HFF-Myc (cell line): ENCODE measurements at places on chromosomes 16 and 17.

- DNase-seq: no peak
Observed at GRCh38 chr16:9072806-9073341, 18.6 kb upstream of the HAPSTR1 start.

- no peak for DNase-seq
Observed at GRCh38 chr17:67181825-67182224, 63.2 kb downstream of the HELZ start.

- peak; percentile 17 for DNase-seq
Observed at GRCh38 chr17:3012926-3013581, 50.4 kb downstream of the OR1D5 start.

DNA sequence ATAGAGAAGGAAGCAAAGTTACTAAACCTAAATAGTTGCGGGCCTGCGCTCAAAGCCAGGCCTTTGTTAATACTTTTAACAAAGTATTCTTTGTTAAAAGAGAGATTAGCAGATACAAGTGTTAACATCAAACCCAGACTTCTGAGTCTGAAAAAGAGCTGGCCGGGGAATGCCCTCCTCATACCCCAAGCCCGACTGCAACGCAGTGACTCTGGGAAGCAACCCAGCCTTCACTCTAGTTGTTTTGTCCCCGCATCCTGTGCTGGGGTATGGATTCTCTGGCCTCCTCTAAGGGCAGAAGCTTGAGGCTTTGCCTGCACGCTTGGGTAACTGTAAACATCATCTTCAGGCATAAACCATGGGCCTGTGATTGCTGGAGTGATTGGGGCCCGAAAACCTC is 48.3 kb downstream of the ADCY7 start:
- DNase-seq: no peak

DNA sequence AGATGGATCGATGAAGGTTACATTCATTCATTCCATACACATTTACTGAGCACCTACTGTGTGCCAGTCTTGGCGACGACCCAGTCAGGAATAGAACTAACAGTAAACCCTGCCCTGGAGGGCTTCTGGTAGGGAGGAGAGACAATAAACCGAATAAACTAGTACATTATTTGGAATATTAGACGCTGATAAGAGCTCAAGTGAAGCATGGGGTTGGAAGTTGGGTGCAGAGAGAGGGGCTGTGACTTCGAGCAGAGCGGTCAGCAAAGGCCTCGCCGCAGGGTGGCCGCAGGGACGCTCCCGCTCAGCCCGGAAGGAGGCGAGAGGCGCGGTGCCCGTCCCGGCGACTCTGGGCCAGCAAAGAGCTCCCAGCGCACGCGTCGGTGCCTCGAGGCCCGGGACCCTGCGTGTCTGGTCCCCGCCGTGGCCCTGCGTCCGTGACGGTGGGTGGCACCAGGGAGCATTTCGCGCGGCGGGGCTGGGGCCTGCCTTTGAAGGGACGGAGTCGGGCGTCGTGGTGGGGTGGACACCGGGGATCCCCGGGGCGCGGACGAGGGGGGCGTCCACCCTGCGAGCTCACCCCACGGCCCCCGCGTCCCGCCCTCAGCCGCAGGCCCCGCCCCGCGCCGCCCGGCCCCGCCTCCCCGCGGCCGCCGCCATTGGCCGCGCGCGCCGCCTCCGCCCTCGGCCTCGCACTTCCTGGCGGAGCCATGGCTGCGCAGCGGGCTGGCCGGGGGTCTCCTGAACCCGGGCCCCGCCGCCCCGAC is at the start of gene KLHL36:
Gene KLHL36 (plus strand): TSS at position 684 of the 767 bp plus-strand sequence. CDS start 2,357 bp downstream, outside the sequence.
- DNase-seq: no peak

- DNase-seq: no peak
Observed at GRCh38 chr16:24288516-24288915, 32.4 kb downstream of the CACNG3 start.

- DNase-seq: no peak
Observed at GRCh38 chr16:66270333-66270927, 96.1 kb upstream of the CDH5 start.

- DNase-seq: no peak
Observed at GRCh38 chr17:44988044-44988942, 20.2 kb upstream of the C1QL1 start.

DNA sequence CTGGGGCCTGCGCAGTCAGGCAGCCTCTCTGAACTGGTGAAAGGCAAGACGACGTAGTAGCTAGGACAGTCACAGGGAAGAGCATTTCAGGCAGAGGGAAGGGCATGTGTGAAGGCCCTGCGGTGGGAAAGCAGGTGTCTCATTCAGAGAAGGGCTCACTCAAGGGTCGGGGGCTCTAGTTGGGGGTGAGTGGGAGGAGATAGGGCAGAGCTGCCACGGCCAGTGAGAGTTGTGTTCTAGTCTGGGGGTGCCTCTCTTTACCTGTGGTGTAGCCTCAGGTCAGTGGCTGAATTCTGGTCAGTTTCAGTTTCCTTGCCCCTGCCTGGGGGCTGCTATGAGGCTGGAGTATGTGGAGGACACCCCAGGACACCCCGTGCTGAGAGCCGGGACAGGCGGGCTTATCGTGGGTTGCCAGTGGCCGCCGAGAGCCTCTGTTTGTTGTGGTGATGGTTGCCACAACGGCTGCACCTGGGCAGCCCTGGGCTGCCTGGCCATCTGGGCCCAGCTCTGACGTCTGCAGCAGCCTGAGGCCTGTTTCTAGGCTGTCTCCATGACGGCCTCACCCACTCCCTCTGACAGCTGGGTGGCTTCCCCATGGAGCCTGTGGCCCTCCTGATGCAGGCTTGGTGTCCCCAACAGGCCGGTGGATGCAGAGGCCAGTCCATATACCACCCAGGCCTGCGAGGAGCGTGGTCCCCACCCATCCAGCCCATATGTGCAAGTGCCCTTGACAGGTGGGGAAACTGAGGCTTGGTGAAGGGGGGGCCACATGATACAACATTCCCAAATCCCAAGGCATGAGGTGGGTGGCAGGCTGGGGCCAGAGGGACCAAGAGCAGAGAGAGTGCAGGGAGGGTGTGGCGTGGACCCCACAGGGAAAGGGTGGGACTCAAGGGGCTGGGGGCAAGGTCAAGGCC is 10.8 kb downstream of the MAP2K3 start:
- no peak for DNase-seq

GRCh38 chr17:49910094-49910857 is 58.7 kb upstream of the DLX4 start:
- no peak for DNase-seq

DNA sequence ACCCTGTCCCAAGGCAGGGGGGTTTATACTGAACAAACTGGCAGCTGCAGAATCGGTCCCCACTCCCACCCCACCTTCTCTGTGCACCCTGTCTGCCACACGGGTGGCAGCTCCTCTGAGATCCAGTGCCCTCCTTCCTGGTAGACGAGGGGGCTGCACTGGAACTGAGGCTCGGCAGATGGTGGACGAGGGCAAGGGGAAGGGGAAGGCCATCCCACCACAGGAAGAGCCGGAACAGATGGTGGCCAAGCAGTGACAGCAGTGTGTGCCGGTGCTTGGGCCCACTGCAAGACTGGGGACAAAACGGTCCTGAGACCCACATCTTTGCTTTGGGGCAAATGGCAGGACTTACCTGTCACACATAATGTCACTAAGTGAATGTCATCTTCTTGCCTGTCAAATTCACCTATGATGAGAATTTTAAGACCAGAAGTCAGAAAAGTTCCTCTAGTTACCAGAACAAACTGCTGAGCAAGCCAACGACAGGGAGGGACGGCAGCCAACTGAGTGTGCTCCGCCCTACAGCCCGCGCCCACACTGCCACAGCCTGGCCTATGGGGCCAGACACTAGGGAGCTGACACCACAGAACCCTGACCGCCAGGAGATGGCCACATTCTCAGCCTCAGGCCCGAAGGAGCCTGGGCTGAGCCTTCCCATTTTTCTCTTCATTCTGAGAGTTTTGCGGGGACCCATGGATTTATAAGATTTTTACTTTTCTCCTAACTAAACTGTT is 14.4 kb downstream of the NTAN1 start:
- no peak for DNase-seq

DNA sequence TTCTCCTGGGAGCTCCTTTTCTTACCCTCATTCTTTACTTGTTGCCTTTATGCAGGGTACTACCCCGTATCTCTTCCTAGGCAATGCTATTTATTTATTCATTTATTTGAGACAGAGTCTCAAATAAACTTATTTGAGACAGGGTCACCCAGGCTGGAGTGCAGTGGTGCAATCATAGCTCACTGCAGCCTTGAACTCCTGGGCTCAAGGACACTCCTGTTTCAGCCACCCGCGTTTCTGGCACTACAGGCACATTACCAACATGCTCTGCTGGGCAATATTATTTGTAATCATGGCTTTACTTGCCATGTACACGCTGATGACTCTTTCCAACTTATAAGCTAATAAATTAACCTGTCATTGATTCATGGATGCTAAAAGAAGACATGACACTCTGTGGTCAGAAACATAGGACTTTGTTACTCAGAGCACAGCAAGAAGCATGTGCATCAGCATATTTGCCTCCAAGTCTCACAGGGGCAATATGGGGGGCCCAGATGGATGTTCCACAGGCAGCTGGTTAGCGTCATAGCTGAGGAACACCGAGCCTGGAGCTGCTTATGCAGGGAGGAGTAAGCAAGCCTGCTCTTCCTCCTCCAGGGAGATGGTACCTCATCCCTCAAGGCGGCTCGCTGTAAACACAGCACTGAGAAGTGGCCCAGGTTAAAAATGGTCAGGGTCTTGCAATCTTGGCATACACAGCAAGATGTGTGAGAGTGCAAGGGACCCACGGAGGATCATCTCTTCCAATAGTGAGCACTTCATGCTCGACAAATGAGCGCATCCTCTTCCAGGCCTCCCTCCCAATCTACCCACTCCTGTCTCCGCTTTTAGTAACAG is 4.2 kb upstream of the LRRC75A start:
- DNase-seq: no peak

- no peak for DNase-seq
Observed at GRCh38 chr16:1461146-1461545, 13.7 kb downstream of the CLCN7 start.

- no peak for DNase-seq
Observed at GRCh38 chr17:265718-266117, 84.3 kb upstream of the DOC2B start.

GRCh38 chr17:10447026-10447931 is 22.1 kb downstream of the MYH4 start:
- DNase-seq: no peak

DNA sequence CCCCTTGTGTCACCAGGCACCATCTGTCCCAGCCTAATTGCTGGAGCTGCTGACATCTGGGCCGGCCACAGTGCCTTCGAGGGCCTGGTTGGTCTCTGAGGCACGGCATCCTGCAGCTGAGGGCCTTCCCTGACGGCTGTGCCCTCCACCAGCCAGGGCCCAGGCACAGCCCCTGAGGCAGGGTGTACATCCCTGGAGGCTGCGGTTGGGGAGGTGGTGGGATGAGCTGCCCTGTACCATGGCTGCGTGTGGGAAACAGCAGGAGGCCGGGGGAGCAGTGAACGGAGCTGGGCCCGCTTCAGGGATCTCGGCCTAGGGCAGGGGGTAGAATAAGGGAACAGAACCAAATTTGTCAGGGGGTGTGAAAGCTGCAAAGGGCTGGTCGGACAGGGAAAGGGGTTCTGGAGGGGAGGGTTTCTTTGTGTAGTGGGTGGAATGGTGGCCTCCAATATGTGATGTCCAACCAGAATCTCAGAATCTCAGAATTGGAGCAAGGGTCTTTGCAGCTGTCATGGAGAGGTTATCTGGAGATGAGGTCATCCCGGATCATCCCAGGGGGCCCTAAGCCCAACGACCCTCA is 10.0 kb upstream of the SLC38A10 start:
- no peak for DNase-seq

- DNase-seq: no peak
Observed at GRCh38 chr17:43442711-43443110, 41.1 kb upstream of the DHX8 start.

- no peak for DNase-seq
Observed at GRCh38 chr16:56600398-56600999, 7.9 kb upstream of the MT2A start.

DNA sequence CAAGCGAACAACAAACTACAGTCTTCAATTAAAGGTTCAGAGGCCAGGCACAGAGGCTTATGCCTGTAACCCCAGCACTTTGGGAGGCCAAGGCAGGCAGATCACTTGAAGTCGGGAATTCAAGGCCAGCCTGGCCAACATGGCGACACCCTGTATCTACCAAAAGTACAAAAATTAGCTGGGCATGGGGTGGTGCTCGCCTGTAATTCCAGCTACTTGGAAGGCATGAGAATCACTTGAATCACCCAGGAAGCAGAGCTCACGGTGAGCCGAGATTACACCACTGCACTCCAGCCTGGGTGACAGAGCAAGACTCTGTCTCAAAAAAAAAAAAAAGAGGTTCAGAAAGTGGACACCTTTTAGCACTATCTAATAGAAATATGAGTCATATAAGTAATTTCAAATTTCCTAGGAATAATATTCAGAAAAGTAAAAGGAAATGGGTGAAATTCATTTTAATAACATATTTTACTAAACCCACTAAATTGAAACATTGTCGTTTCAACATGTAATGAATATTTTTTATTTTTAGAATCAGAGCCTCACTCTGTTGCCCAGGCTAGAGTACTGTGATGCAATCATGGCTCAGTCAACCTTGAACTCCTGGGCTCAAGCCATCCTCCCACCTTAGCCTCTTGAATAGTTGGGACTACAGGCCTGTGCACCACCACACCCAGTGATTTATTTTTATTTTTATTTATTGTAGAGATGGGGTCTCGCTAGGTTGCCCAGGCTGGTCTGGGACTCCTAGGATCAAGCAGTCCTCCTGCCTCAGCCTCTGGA is 15.2 kb upstream of the MARCHF10 start:
- DNase-seq: no peak

- no peak for DNase-seq
Observed at GRCh38 chr17:4947010-4947410, 1.3 kb downstream of the PFN1 start.

DNA sequence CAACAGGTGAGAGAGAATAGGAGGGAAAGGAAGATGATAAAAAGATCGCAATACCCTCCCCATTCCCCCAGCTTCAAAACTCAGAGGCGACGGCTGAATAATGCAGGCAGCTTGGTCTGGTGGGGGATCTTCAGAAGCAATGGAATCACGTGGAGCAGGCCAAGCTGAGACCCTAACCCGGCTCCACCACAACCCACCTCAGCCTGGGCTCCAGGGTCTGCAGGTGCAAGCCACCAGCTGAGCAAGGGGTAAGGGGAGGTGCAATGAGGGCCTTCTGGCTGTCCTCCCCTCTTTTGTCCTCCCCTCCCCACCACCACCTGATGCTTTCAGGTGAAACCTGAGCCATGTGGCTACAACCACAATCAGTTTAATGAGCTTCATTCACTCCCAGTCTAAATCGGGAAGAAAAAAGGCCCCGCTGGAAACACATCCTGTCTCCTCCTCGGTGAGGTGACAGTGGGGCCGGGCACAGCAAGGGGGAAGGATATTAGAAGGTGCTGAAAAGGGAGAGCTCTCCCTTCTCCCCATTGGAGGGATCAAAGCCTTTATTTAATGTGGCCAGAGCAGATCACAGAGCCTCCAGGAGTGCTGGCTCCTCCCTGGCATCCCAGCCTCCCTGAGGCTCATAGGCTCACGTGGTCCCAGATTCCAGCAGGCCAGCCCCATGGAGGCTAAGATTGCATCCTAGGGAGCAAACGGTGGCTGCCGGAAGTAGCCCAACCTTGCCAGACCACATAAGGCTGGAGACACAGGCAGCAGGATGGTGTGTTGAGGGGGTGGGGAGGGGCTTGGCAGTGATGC is 261.0 kb downstream of the SOX9 start:
- DNase-seq: no peak
